ENCODE measurements at places on chromosomes 12 and 14. TPM values are rescaled to one million over a fixed set of nuclear protein-coding genes. Genes with fewer than 3 reads are reported as not detected.

GRCh38 chr12:66140731-66141130, 10.2 kb upstream of the LLPH start:
- H3K36me3 ChIP-seq: peaks cover 6% of the 10 kb centered on the region
- H3K27me3 ChIP-seq: no peaks in the 10 kb centered on the region
- H3K4me3 ChIP-seq: no peak overlapping the region
- no peak overlapping the region for H3K27ac ChIP-seq
- no peak for DNase-seq

- no peaks in the 10 kb centered on the region for H3K27me3 ChIP-seq
- H3K27ac ChIP-seq: no peak overlapping the region
- no peaks in the 10 kb centered on the region for H3K4me1 ChIP-seq
These were observed 61.2 kb upstream of the RASSF3 start for GRCh38 chr12:64549108-64549507.

GRCh38 chr14:34425095-34425851, 36.8 kb downstream of the SPTSSA start:
- H3K36me3 ChIP-seq: no peaks in the 10 kb centered on the region
- H3K27me3 ChIP-seq: no peaks in the 10 kb centered on the region
- no peaks in the 10 kb centered on the region for H3K4me1 ChIP-seq
- H3K27ac ChIP-seq: no peak overlapping the region

DNA sequence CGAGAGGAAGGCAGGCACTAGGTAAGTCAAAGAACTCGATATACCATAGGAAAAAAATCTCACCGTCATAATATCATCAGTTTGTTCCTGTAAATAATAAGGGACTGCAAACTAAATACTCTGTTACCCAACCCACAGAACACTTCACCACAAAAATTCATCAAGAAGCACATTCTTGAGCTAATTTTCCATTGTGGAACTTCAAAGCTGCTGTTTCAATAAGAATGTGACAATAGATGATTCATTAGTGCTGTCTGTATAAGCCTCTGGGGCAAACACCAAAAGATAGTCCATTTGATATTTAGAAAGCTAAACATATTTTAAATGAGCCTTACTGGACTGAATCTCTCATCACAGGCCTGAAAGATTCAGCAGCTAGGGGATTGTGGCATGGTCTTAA, 219.4 kb downstream of the KSR2 start:
- H3K27ac ChIP-seq: no peak overlapping the region
- H3K36me3 ChIP-seq: no peaks in the 10 kb centered on the region
- H3K4me1 ChIP-seq: no peaks in the 10 kb centered on the region
- DNase-seq: no peak
- no peaks in the 10 kb centered on the region for H3K27me3 ChIP-seq

DNA sequence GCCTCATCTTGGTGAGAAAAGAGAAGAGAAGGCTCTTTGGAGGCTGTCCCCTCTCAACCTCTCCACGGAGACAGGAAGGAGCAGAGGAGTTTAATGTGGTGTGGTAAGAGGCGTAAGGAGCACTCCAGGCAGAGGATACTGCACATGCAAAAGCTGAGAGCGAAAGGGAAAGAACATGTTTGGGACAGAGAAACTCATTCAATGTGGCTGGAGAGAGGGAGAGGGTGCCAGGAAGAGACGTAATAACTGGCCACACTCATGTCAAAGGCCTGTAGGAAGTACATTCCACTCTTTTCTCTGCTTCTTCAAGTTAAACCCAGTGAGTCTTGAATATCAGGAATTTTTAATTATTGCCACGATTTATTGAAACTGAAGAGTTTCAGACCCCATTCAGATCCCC, 12.0 kb downstream of the VDR start:
- no peaks in the 10 kb centered on the region for H3K27me3 ChIP-seq
- H3K4me3 ChIP-seq: no peak overlapping the region
- H3K27ac ChIP-seq: no peak overlapping the region
- peaks cover 21% of the 10 kb centered on the region for H3K4me1 ChIP-seq
- no peaks in the 10 kb centered on the region for H3K36me3 ChIP-seq

DNA sequence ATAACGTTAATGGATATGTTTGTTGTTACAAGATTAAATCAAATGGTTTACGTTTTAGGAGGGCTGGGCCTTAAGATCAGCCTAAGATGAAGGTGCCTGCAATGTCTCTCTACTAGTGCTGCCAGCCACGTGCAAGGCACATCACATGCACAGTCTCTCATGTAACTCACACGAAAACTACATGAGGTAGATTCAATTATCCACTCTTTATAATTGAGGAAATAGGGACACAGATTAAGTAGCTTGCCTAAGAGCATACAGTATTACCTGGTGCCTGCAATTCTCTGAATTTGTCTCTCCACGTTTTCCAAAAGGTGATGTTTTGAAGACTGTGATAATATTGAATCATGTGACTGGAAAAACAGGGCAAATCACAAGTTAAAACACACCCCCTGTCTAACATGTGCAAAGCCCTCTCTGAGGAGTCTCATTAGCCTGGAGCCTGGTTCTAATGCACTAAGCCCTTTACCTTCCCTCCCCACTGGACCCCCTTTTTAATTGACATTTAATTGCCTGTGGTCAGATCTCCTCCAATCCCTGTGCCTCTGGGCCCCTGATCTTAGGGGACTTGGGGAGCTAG, 14.6 kb upstream of the ATP2A2 start:
- H3K27me3 ChIP-seq: no peaks in the 10 kb centered on the region
- no peak overlapping the region for H3K27ac ChIP-seq
- no peaks in the 10 kb centered on the region for H3K36me3 ChIP-seq
- no peaks in the 10 kb centered on the region for H3K4me1 ChIP-seq
- DNase-seq: no peak
- H3K4me3 ChIP-seq: no peak overlapping the region

DNA sequence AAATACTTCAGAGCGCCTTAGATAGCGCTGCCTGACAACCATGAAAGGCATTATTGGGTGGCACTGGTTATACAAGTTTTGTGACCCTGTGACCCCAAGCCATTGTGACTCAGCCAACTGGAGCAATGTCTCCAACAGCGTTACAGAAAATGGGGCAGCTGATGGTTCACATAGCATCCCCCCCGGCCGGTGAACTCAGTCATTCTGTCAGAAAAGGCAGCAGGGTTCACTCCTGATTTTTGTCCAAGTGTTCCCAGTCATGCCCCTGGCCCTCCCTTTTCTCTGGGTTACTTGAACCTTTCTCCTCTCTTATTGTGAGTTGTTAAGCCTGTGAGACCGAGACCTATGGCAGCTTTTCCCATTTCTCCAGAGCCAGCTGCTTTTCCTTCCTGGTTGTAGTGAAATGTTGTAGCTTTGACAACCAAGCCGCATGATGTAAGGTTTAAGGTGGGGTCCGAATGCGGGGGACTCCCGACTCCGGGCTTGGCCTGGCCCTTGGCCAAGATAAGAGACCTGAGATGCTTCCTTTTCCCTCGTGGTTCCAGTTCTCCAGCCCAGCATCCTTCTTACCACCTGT, 22.0 kb downstream of the CD9 start:
- H3K4me3 ChIP-seq: no peak overlapping the region
- no peaks in the 10 kb centered on the region for H3K4me1 ChIP-seq
- no peak overlapping the region for H3K27ac ChIP-seq
- no peaks in the 10 kb centered on the region for H3K36me3 ChIP-seq
- no peaks in the 10 kb centered on the region for H3K27me3 ChIP-seq

- DNase-seq: no peak
- no peaks in the 10 kb centered on the region for H3K36me3 ChIP-seq
- no peaks in the 10 kb centered on the region for H3K4me1 ChIP-seq
- H3K27me3 ChIP-seq: no peaks in the 10 kb centered on the region
- no peak overlapping the region for H3K4me3 ChIP-seq
These were observed 85.0 kb downstream of the PTGER2 start for GRCh38 chr14:52399104-52399503.

- H3K27me3 ChIP-seq: no peaks in the 10 kb centered on the region
- no peak overlapping the region for H3K4me3 ChIP-seq
- H3K4me1 ChIP-seq: no peaks in the 10 kb centered on the region
- no peak for DNase-seq
- H3K27ac ChIP-seq: no peak overlapping the region
These were observed 29.8 kb downstream of the SCFD1 start for GRCh38 chr14:30651937-30652336.

DNA sequence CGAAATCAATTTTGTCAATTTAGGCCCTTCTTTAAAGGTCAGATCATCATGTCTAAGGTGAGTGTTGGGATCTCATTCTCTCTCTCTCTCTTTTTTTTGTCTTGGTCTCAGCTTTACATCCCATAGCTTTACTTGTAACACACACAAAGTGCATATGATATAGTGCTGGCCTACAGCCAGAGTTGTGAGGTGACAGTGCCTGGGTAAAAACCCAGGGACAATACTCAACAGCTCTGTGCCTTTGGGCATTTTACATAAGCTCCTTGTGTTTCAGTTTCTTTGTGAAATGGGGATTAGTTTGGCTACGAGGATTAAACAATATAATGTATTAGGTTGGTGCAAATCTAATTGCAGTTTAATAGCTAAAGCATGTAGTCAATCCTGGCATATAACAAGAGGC, 40.2 kb downstream of the GRIP1 start:
- DNase-seq: no peak
- H3K4me1 ChIP-seq: no peaks in the 10 kb centered on the region
- no peaks in the 10 kb centered on the region for H3K27me3 ChIP-seq
- no peak overlapping the region for H3K4me3 ChIP-seq
- no peaks in the 10 kb centered on the region for H3K36me3 ChIP-seq

GRCh38 chr14:93549595-93549994, 118.9 kb downstream of the UNC79 start:
- no peak overlapping the region for H3K27ac ChIP-seq
- H3K4me1 ChIP-seq: no peaks in the 10 kb centered on the region
- H3K4me3 ChIP-seq: no peak overlapping the region
- no peaks in the 10 kb centered on the region for H3K27me3 ChIP-seq
- H3K36me3 ChIP-seq: no peaks in the 10 kb centered on the region

DNA sequence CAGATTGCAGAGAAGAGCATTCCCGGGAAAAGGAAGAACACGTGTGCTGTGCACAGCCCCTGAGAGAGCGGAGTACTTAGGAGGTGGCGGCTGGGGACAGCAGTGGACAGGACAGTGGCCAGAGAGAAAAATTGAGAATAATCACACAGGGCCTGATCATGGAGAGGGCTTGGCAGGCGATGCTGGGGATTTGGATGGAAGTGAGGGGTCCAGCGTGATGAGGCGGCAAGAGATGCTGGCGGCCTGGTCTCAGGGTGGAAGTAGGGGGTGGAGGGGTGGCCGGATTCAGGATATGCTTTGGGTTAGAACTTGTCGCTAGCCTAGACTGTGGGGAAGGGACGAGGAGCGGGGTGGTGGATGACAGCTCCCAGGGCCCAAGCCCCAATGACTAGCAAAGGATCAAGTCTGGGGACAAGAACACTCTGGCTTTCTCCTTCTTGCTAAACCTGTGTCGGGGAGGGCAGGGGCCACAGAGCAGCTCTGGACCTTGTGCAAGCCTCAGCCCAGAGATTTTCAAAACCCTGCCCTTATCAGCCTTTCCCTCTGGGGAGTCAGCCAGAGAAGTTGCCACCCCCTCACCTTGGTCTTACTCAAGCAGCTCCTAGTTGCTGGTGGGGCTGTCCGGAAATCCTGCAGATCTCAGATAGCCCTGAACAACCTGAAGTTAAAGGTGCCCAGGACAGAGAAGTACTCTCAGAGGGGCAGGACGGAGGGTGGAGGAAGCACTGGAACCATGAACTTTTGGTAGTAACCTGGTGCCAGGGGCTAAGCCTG, 1.3 kb downstream of the HVCN1 start:
- H3K27me3 ChIP-seq: no peaks in the 10 kb centered on the region
- peak overlapping the region; percentile 83 for H3K27ac ChIP-seq
- 0 out of 2 replicates have a peak, but pooled peaks cover 10% of the 10 kb centered on the region for H3K36me3 ChIP-seq
- peaks cover 38% of the 10 kb centered on the region for H3K4me1 ChIP-seq

Gene MYO1H
- not detected for total RNA-seq

Gene LMNTD1
- not detected for total RNA-seq

Gene ZNF26
- total RNA-seq: 14.1 TPM

Gene SERPINA3
- total RNA-seq: 2.6 TPM

Gene KRT6A
- total RNA-seq: not detected

Gene AQP5
- total RNA-seq: not detected

Gene TAS2R42
- total RNA-seq: not detected

All from GM12878 (cell line).